NCI-H1694 treated with DMSO at 0.1 percent for 48 hours (cell line): ENCODE measurements at places on chromosomes 1 and 21.

GRCh38 chr1:54095546-54096226 is 42.3 kb downstream of the TCEANC2 start:
- DNase-seq, result no peak

GRCh38 chr1:51093581-51093980 is 8.4 kb upstream of the C1orf185 start:
- DNase-seq, result no peak

DNA sequence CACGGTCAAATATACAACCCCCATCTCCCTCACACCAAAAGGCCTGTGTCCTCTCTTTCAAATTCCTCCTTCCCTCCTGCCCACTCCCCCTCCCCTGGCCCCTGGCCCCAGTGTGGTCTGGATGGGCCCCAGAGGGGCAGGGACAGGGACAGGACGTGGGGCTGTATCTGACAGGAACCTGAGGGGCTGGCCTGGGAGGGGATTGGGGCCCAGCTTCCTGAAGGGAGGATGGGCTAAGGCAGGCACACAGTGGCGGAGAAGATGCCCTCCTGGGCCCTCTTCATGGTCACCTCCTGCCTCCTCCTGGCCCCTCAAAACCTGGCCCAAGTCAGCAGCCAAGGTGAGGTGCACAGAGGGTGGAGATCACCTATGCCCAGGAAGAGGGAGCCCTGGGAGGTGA is at the start of gene MPL:
MPL (plus strand) TSS at position 231 of the 400 bp plus-strand sequence; CDS start at position 262, 31 bp downstream.
- DNase-seq, result no peak

- DNase-seq, result no peak
Measured at GRCh38 chr1:6868660-6869380, 83.6 kb downstream of the CAMTA1 start.

GRCh38 chr1:89001510-89001909 is 9.1 kb upstream of the KYAT3 start:
- no peak for DNase-seq

DNA sequence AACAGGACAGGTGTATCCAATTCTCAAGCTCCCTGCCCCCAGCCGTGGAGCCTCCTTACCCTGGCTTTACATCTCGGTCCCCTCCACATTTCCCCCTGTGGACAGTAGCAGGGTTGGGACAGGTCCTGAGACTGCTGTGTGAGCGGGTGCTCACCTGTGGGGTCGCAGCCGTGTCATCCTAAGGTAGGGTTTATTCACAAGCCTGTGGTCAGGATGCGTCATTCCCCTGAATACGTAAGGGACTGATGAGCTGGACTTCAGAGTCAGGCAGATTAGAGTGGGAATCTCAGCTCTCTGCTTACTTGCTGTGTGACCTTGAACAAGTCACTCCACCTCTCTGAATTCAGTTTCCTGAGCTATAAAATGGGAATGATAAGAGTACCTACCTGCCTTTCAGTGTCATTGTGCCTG is 17.7 kb downstream of the ZNF362 start:
- DNase-seq, result no peak

DNA sequence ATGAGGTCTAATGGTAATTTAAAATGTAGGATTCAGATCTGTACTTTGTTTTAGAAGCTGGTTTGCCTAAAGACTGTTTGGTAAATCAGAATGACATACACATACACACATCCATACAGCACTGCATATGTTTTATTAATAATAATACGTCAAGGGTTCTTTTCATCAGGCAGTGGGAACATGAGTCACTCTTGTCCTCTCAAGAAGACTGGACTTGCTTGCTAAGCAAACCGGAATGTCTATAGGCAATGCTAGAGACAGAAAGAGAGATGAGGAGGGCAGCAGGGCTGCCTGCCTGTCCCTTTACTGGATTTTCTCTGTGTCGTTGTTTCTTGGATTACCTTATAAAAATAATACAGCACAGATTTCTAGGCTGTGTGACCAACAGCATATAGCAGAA is 119.1 kb upstream of the GALNT2 start:
- no peak for DNase-seq

- DNase-seq, result no peak
Measured at GRCh38 chr1:17877896-17878295, 122.8 kb downstream of the ACTL8 start.

- no peak for DNase-seq
Measured at GRCh38 chr1:23116216-23116836, 52.3 kb downstream of the LUZP1 start.

DNA sequence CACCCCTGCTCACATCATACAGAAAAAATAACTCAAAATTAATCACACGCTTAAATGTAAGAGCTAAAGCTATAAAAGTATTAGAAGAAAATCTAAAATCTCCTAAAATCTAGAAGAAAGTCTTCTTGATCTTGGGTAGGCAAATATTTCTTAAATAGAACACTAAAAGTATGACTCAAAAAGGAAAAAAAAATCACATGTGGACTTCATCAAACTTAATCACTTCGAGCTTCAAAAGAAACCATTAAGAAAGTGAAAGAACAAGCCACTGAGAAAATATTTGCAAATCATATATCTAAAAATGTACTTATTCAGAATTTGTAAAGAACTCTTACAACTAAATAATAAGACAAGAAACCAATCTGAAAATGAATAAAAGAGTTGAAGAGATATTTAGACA is 32.7 kb downstream of the LRRC52 start:
- no peak for DNase-seq

DNA sequence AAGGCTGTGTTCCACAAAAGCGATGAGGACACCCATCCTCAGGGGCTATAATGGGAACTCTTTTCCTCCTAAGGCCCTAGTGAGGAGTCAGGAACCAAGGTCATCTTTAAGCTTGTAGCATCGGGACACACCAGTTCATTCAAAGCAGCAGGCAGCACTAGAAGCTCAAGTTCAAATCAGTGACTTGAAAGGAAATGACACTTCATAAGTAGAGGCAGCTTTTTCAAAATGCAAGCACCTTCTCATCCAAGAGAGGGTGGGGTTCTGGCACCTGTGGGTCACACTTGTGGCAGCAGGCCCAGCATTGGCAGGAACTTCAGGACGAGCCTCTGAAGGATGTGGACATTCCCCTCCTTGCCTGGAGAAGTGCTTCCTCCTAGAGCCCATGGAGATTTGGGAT is 496.3 kb downstream of the KIF26B start:
- DNase-seq, result no peak

DNA sequence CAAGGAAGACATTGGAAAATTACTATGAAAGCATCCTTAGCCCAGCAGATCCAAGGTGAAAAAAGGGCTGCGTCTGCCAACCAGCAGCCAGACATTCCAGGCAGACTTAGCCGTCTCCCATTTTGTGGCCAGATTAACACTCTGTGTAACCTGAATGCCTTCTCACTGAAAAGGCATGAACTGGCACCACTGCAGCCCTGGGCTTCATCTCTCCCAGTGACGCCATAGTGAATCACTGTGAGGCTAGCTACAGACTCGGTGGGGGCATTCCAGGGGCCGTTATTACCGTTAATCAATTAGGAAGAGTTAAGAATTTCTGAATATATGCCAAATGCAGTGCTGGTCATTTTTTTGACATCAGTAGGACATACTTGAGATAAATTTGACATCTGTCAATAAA is 627.4 kb downstream of the LMO4 start:
- no peak for DNase-seq

DNA sequence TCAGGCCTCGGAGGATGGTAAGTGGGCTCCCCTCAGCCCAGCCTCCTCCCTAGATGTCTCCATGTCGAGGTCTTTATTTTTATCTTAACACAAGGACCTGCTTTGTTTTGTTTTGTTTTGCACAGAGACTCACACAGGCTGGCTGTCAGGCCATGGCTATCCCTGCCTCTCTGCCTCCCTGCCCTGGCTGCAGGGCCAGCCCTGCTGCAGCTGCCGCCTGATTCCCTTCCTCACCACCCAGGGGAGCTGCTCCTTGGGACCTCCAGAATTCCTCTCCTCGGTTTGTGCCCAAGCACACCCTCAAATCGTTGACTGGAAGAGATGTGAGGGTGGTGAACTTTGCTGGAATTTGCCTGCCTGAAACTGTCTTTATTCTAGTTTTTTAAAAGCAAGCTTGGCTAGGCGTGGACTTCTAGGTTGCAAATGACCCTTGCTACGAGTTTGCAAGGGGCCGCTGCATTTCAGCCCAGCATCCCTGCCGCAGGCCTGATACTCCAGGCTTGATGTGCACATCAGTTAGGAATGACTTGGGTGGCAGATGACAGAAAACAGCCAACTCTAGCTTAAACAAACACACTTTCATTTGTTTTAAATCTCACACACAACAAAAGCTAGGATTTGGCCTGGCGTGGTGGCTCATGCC is 37.1 kb downstream of the WNT9A start:
- no peak for DNase-seq

GRCh38 chr21:20997311-20997635 is 936 bp upstream of the NCAM2 start:
- DNase-seq, result no peak

DNA sequence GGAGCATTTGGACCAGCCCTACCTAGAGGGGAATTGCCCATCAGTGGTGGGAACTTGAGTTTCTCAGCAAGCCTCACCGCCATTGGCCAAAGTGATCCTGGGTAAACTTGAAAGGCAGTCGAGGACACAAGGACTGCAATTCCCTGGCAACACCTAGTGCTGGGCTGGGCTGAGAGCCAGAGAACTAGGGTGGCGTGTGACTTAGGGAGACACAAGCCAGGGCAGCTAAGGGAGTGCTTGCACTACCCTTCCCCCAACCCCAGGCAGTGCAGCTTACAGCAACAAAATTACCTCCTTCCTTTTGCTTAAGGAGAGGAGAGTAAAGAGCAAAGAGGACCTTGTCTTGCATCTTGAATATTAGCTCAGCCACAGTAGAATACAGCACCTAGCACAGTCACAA is 176.9 kb upstream of the PRMT6 start:
- no peak for DNase-seq

- no peak for DNase-seq
Measured at GRCh38 chr1:228792601-228793000, 57.3 kb downstream of the RHOU start.

DNA sequence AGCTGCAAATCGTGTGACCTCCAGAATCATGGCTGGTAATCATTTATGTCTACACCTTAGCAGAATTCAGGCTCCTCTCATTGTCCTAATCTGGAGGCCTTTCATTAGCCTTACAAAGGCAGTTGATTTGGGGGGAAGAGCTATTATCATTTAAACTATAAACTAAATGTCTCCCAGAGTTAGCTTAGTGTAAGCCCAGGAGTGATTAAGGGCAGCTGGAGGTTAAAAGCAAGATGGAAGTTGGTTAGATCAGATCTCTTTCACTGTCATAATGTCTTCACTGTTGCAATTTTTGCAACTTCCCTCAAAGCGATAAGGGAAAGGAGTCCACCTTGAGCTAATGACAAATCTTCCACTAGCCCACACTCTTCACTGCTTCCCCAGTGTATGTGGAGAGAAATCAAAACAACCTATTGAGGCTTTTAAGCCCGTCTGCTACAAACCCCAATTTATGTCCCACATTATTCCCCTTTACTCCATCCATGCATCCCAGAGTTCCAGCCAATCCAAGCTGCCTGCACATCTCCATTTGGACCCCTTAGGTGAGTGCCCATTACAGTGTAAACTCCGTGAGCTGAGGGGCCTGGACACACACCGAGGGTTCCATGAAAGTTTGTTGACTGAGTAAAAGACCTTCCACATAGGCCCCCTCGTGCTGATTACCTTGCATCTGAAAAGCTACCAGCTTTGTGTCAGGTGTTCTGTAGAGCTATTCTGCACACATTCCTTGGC is 61.5 kb upstream of the KLHDC7A start:
- no peak for DNase-seq

- DNase-seq, result no peak
Measured at GRCh38 chr1:33424205-33424604, 6.7 kb downstream of the PHC2 start.
